ENCODE measurements at places on chromosomes 1 and 21.

- no peak for DNase-seq
These were observed 1093.6 kb upstream of the B3GALT2 start for GRCh38 chr1:194279975-194280374.

GRCh38 chr1:24070821-24071393 is 41.0 kb downstream of the MYOM3 start:
- peak; percentile 88 for DNase-seq

DNA sequence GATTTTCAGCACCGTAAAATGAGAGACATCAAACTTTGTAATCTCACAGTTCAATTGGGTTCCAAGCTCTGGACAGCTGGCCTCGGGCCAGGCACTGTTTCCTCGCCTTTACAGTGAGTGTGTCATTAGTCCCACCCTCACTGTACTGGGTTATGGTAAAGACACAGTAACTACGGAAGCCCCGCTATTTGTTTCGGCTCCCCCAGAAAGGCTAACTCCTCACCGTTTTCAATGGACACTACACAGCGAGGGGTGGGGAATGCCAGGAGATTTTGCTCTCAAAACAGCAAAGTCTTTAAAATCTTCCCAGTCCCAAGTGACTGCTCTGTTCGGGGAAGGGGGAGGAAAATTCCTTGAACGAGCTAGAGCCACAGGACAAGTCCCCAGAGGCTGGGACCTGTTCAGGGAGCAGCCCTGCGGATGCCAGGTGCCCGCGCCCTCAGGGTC is 757 bp upstream of the SPSB1 start:
- DNase-seq = no peak

- peak; percentile 29 for DNase-seq
These were observed 212.8 kb downstream of the PBX1 start for GRCh38 chr1:164771619-164772361.

- DNase-seq = no peak
These were observed 1186.5 kb upstream of the TMPRSS15 start for GRCh38 chr21:19590044-19590443.

- DNase-seq = no peak
These were observed 29.0 kb upstream of the LGALS8 start for GRCh38 chr1:236494586-236495466.

- DNase-seq = no peak
These were observed 13.4 kb downstream of the COP1 start for GRCh38 chr1:176193663-176194062.

GRCh38 chr1:175708787-175709186 is 34.6 kb downstream of the TNR start:
- DNase-seq = no peak

DNA sequence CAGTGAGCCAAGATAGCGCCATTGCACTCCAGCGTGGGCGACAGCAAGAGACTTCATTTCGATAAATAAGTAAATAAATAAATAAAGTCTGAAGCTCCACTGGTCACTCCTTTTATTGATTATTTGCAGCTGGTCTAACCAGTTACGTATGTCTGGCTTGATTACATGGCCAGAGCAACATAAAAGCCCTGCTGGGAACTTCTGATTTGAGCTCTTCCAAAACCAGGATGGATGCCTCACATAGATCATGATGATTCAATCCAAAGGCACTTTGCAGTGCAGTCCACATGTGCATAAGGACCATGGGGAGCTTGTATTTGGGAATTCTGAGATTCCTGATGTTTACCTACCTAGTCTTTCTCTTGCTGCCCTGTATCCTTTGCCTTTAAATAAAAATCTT is 24.0 kb downstream of the NSUN4 start:
- no peak for DNase-seq

DNA sequence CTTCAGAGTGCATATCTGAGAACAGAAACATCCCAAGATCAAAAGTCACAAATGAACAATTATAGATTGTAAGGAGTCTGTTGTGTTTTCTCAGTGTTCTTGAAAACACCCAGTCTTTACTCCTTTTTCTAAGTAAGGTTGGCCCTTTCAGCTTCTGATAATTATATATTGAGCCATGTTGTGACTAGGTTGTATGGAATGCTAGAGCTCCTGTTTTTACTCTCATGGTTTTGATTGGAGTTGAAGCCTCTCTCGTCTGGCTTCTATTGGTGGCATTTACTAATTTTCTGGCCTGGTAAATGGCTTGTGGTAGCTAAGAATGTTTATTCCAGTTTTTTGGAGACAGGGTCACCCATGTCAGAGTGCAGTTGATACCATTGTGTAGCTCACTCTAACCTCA is 84.7 kb downstream of the NDUFS5 start:
- DNase-seq = no peak
